ENCODE measurements at places on chromosomes 1 and 21. TPM values are rescaled to one million over a fixed set of nuclear protein-coding genes. Genes with fewer than 3 reads are reported as not detected.

DNA sequence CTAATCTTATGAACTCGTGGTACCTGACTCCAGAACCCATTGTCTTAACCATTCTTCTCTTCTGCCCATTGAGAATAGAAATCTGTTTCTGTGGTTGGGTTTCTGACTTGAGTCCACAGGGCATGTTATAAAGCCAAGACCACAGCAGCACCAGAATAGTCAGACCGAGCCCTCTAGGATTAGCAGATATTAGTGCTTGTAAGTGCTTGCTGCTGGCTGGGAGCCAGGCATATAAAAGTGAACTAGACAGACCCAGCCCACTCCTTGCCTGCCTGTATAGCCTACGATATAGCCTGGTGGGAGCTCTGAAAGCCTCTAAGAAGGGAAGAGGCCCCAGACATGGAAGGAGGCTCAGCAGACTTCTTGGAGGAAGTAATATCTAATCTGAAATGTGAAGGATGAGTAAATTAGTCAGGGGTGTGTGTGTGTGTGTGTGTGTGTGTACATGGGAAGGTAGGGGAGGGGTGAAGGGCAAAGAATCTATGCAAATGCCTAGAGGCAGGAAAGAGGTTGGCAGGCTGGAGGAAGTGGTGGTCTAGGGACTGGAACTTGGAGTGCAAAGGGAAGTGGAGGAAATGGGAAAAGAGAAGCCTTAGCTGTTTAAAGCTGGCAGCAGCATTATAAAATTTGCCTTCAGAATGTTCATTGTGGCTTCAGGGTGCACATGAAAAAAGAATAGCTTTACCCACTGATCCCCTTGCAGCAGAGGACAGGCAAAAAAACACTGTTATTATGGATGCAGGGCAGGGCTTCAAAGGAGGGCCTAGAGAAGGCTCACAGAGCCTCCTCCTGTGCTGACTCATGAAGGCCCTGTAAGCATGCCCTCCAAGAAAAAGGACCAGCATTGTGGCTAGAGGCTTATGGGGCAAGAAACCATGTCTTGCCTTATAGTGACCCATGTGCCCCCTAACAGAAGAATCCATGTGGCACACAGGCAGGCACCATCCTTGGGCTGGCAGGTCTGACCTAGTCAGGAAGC lies 169.2 kb downstream of the LMX1A start:
- no peaks in the 10 kb centered on the region for H3K36me3 ChIP-seq
- H3K4me3 ChIP-seq: no peak overlapping the region
- H3K27ac ChIP-seq: no peak overlapping the region
- no peak for DNase-seq
- H3K4me1 ChIP-seq: no peaks in the 10 kb centered on the region

GRCh38 chr1:81596341-81596740 lies 204.4 kb upstream of the ADGRL2 start:
- H3K27me3 ChIP-seq: no peaks in the 10 kb centered on the region
- H3K27ac ChIP-seq: no peak overlapping the region
- no peaks in the 10 kb centered on the region for H3K36me3 ChIP-seq
- DNase-seq: no peak
- H3K4me3 ChIP-seq: no peak overlapping the region
- no peaks in the 10 kb centered on the region for H3K4me1 ChIP-seq

DNA sequence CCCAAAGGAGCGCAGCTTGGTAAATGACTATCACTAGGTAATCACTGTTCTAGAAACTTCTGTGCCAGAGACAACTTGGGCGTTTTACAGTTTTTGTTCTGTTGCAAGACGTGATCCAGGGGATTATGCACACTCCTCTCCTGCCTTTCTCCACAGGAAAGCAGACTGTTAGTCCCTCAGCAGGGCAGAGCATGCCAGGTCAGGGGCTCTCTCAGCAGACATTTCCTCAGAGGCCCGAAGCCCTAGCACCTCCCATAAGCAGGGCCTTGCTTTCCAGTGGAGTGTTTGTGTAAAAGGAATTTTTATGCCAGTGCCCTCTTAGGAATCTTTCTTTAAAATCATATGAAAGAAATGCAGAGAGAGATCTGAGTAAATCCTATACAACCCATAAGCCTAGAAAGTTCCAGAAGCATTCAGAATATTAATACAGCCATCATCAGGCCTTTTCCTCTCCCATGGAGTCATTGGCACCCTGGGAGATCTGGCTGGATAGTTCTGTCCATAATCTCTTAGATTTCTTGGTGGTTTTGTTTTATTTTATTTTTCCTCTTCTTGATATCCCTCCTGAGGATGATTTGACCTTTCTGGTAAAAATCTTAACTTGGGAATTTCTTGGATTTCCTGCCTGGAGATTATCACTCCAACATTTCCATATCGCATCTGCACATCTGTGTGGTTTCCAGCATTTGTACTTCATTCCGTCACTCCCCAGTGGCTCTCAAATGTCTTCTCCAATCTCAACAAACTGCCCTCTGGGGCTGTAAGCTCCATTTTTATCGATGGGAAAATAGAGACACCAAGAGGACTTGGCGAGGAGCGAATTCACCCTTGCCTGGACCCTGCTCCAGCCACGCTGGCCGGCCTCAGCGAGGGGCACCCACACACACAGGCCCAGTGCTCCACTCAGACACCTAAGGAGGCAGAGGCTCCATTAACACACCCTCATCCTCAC lies 116.1 kb downstream of the PSMG1 start:
- no peak overlapping the region for H3K4me3 ChIP-seq
- H3K4me1 ChIP-seq: no peaks in the 10 kb centered on the region
- H3K27ac ChIP-seq: no peak overlapping the region
- no peaks in the 10 kb centered on the region for H3K27me3 ChIP-seq

GRCh38 chr1:117093091-117093534 lies 28.4 kb downstream of the TRIM45 start:
- DNase-seq: no peak
- H3K27me3 ChIP-seq: no peaks in the 10 kb centered on the region
- peaks cover 69% of the 10 kb centered on the region for H3K36me3 ChIP-seq
- H3K27ac ChIP-seq: no peak overlapping the region
- H3K4me3 ChIP-seq: no peak overlapping the region

- no peaks in the 10 kb centered on the region for H3K36me3 ChIP-seq
- no peaks in the 10 kb centered on the region for H3K27me3 ChIP-seq
- no peak for DNase-seq
Observed at GRCh38 chr1:220336391-220337031, 64.3 kb upstream of the RAB3GAP2 start.

Gene NUF2
- 43.3 TPM for total RNA-seq

Gene RORC
- total RNA-seq: 0.06 TPM
